ENCODE measurements at places on chromosomes 16 and 17.

- DNase-seq, result peak; percentile 7
These were observed 9.1 kb downstream of the NAGPA start for GRCh38 chr16:5024632-5025031.

DNA sequence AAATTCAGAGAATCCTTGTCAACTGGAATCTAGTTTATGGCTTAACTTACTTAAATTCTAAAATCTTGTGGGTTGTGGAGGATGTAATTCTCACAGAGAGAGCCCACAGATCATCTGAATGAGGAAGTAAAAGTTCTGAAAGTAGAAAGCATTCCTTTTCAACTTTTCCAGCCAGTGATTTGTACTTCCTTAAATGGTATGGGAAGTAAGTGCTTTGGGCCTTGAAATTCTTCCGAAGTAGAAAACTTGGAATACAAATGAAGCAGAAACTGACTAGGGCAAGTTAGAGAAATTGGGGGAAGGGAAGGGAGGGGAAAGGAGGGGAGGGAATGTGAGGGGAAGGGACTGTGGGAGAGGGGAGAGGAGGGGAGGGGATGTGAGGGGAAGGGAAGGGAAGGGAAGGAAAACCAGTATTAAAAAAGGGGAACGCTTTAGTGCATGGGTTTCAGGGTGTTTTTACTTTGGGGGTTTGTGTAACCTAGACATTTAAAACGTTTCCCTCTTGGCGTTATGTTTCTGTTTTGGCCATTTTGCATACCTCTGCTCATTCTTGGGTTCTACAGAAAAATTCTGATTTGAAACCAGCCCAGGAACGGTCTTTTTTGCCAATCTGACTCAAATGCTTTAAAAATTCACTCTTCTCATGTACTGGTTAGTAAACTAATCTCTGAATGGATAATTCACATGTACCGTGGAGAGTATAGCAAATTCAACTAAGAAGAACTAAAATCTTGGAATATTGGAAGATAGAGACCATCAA lies 15.5 kb upstream of the SNTB2 start:
- DNase-seq, result peak; percentile 88

DNA sequence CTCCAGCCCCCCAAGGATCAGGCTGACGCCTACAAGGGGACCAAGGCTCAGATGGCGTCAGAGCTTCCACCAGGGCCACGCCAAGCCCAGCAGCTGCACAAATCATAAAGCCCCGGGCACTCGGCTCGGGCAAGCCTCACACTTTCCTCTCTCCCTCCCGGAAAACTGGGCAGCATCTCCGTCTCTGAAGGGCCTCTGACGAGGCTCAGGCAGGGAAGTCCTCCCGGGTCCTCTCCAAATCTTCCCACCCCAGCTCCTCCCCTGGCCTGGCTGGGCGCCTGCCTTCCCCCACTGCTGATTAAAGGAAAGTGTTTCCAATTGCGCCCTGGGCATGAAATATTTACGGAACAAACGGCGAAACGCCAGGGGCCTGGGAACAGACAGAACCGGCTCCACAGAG lies 38.5 kb downstream of the PIEZO1 start:
- DNase-seq, result no peak

DNA sequence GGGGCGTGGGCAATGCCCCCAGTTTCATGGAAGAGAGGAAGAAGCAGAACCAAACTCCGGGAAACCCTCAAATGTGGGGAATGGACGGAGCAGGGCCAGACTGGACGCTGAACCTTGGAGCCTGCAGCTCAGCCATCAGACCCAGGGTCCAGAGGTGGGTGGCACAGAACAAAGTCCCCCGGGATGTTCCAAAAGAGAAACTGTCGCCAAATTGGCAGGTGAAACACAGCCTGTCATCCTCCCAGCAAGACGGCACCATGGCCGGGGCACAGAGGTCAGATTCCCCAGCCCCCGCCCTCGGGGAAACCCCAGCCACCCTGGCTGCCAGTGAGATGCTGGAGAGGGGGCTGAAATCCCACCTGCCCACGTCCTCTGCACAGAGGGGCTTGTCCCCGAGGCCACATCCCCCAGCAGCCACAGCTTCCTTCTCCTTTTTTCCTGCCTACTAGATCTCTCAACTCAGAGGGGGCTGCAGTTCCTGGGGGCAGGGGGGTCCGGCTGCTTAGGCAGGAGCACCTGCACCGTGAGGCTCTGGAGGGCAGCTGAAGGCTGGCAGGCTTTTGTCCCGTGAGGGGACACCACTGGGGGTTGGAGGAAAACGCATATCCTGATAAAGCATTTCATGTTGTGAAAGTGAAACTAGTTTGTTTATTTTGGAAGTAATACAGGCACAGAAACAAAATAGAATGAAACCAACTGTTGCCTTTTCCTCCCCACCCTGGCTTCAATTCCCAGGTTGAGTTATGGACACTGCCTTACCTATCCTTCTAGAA lies 1.2 kb upstream of the SECTM1 start:
- no peak for DNase-seq
